ENCODE measurements at places on chromosomes 3 and 15. TPM values are rescaled to one million over a fixed set of nuclear protein-coding genes. Genes with fewer than 3 reads are reported as not detected.

GRCh38 chr3:11565072-11565471 lies 78.6 kb downstream of the VGLL4 start:
- no peak for DNase-seq

DNA sequence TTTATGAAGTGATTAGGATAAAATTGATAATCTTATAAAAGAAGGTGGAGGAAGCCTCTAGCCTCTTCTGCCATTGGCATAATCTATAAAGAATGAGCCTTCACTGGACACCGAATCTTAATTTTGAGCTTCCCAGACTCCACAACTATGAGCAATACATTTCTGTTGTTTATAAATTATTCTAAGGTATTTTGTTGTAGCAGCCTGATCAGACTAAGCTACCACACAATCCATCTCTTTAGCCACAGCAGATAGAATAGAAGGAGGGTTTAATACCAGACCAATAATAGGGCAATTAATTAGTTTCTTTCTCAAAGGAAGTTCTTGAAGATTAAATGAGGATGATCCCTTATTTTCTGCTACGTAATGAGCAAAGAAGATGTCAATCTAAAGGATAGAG lies 33.3 kb downstream of the SUCNR1 start:
- DNase-seq = no peak

Gene ZBED2
- polyA plus RNA-seq = not detected

Gene SERPINI1
- polyA plus RNA-seq = 6.2 TPM

Gene DNAH12
- polyA plus RNA-seq = 0.35 TPM

Gene HGD
- not detected for polyA plus RNA-seq

- no peak for DNase-seq
These were observed 109.4 kb upstream of the SMAD3 start for GRCh38 chr15:66955871-66956585.

- no peak for DNase-seq
These were observed 39.9 kb downstream of the PPCDC start for GRCh38 chr15:75063338-75063737.

DNA sequence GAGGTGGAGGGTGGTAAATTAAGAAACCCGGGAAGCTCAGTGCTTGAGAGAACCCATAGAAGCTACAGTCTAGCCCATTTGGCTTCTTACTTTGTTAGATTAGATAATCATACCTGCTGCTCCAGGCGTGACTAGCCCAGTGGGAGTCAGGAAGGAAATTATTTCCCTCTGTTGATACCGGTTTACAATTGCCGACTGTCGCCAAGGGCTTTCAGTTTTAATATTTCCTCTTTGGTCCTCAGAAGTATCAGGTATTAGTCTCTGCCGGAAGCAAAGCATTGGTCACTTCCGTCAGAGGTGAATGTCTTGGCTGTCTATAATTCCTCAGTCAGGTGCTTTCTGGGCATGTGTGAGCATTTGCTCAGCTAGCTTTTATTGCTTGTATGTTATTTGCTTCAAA lies 75.2 kb downstream of the LPP start:
- no peak for DNase-seq

GRCh38 chr3:50687127-50687751 lies 12.5 kb downstream of the DOCK3 start:
- no peak for DNase-seq

- DNase-seq = no peak
These were observed 3.2 kb upstream of the FSIP1 start for GRCh38 chr15:39785841-39786240.

GRCh38 chr3:50297896-50298725 lies 1.1 kb downstream of the HYAL3 start:
- no peak for DNase-seq

Gene CCDC54
- polyA plus RNA-seq = not detected

Gene HTR3E
- not detected for polyA plus RNA-seq

Gene GRAMD1C
- polyA plus RNA-seq = 6.4 TPM

Gene ACKR4
- 0.08 TPM for polyA plus RNA-seq

DNA sequence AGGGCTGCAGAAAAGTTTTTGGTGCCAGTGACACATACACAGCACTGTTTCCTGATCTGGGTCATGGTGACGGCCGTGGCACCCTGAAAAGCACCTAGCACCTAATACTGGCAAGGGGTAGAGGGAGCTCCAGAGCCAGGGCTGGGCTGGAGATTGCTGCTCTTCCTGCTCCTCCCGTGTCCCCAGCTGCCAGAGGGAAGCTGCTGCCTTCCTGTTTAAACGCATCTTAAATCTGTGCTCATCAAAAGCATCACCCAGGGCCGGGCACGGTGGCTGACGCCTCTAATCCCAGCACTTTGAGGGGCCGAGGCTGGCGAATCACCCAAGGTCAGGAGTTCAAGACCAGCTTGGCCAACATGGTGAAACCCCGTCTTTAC lies 156.7 kb upstream of the MEF2A start:
- no peak for DNase-seq

Gene ARGFX
- not detected for polyA plus RNA-seq

Gene GAP43
- polyA plus RNA-seq = 0.14 TPM

- DNase-seq = no peak
These were observed 25.7 kb downstream of the AMOTL2 start for GRCh38 chr3:134348524-134348923.

DNA sequence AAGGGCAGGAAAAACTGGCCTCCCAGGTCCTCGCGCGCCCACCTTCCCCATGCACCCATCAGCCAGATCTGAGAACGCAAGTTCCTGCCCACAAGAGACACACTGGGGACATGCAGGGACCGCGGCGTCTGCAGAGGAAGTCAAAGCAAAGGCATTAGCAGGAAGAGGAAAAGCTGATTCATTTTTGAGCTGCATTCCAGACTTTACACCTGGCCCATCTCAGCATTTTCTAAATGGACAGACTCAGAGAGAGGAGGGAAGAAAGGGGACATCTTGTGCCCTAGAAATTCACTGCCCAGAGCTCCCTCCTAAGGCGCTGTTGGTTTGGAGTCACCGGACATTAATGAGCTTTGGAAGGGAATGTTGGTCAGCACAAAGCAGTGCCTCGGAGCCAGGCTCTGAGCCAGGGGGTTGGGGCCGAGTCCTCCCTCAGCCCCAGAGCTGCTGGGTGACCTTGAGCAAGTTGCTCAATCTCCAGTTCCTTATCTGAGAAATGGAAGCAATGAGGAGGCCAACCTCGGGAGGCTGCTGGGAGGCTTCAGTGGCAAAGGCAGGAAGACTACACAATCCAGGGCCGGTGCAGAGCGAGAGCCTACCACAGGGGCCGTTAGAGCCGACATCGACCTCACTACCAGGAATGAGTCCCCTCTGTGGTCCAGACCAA lies 150.5 kb upstream of the IQSEC1 start:
- no peak for DNase-seq

- DNase-seq = no peak
These were observed 540.7 kb upstream of the KCNMB2 start for GRCh38 chr3:177995381-177996085.

DNA sequence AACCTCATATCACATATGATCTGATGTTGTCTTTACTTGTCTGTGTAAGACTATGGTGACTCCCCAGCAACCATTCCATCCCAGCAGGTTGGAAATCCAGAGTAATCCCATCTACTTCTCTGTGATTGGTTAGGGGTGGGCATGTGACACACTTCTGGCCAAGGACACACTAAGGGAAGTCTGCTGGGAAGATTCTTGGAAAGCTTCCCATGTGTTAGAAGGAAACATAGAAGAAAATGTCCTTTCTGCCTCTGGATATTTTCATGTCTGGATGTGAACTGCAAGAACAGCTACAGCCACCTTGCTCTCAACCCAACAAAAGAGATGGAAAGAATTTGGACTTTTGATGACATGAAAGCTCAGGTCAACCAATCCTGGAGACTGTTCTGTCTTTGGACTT lies 2.6 kb upstream of the UBE2Q2 start:
- no peak for DNase-seq

Data from GM12878 (cell line).